ENCODE measurements at places on chromosomes 12 and 14.

DNA sequence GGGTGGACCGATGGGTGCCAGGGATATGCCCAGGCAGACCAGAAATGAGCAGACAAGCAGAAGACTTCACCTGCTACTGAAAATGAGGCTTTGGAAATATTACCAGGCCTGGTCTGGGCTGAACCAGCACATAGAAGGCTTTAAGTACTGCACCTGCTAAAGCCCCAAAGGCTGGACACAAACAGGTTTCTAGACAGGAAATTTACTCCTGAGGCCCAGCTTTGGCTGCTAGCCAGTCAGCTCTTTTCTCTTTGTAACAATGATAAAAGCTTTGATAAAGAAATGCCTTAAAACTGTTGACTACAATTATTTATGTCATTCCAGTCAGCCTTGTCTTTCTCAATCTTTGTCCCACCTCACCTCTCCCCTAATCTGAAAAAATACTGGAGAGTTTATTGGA lies 228.9 kb upstream of the EGLN3 start:
- DNase-seq: no peak

GRCh38 chr12:93862424-93862823 lies 185.2 kb downstream of the CRADD start:
- no peak for DNase-seq

GRCh38 chr14:98138666-98139065 lies 1133.3 kb downstream of the BCL11B start:
- DNase-seq: peak; percentile 86

GRCh38 chr12:40635141-40635731 lies 57.0 kb upstream of the CNTN1 start:
- DNase-seq: no peak

- no peak for DNase-seq
Observed at GRCh38 chr12:25089738-25090137, 105.2 kb downstream of the DNAI7 start.

DNA sequence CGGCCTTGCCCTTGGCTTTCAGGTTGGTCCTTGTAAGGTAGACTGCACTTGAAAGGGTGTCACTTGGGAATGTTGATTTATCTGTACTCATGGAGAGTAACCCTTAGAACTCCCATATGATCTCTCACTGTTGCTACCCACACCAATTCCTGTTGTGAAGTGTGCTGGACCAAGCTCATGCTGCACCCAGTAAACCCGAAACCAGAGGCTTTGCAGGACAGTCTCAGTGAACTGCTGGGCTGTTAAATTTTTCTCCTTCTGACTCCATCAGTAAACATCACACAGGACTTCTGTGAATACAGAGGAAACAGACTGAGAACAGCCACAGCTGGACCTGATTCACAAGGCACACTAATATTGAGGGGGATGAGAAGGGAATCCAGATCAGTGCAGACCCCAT lies 783.0 kb downstream of the TMEM121 start:
- DNase-seq: no peak

- no peak for DNase-seq
Observed at GRCh38 chr14:34781242-34781641, 66.8 kb upstream of the CFL2 start.

DNA sequence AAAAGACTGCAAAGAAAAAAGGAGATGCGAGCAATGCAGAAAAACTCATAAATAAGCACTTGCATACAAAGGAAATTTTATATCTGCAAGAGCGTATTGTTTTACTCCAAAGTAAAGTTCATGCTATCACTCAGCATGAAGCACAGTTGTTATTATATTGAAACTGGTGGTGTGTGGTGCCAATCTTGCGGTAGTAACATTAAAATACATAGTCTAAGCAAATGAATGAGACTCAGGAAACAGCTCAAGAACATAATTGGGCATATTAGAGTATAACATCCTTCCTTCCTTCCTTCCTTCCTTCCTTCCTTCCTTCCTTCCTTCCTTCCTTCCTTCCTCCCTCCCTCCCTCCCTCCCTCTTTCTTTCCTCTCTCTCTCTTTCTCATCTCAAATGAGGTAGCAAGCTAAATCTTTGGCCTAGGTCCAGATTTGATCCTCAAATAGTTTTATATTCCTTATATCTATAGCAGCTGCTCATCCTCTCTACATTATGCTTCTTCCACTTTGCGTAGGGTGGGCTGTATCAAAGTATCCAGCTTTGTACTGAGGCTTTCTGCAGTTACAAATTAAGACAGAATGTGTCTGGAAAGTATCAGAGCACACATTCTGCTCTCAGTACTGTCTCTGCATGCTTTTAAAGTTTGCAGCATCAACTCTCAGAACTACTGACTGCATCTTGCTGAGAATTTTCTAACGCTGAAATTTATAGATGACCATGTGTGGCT lies 718.3 kb downstream of the RERGL start:
- DNase-seq: no peak

DNA sequence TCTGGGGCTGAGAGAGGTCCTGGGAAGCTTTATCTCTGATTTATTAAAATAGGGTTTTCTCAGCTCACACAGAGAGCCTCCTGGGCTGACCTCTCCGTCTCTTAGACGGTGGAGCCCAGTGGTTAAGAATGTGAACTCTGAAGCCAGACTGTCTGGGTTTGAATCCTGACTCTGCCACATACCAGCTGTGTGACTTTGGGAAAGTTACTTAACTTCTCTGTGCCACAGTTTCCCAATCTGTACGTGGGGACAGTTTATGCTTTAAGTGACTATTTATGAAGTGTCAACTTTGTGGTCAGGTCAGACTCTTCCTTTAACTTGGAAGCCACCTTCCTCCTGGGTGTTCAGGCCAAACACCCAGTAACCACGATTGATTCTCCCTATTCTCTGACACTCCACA lies 290.9 kb downstream of the AACS start:
- no peak for DNase-seq

DNA sequence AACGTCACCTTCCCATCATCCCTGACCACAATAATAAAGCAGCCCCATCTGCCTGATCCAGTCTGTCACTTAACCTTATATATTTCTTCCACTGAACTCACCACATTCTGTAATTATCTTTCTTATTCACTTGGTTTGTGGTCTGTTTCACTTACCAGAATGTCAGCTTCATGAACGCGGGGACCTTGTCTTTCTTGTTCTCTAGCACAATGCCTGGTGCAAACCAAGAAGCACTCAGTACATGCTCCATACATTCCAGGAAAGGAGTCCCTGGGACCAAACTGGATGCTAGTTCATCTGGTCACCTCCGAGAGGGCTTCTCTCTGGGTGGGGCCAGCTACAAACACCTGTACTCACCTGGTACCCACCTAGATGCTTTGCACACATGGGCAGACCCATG lies 17.4 kb upstream of the ANKRD33 start:
- DNase-seq: no peak

GRCh38 chr12:62806893-62807292 lies 128.1 kb downstream of the PPM1H start:
- no peak for DNase-seq

DNA sequence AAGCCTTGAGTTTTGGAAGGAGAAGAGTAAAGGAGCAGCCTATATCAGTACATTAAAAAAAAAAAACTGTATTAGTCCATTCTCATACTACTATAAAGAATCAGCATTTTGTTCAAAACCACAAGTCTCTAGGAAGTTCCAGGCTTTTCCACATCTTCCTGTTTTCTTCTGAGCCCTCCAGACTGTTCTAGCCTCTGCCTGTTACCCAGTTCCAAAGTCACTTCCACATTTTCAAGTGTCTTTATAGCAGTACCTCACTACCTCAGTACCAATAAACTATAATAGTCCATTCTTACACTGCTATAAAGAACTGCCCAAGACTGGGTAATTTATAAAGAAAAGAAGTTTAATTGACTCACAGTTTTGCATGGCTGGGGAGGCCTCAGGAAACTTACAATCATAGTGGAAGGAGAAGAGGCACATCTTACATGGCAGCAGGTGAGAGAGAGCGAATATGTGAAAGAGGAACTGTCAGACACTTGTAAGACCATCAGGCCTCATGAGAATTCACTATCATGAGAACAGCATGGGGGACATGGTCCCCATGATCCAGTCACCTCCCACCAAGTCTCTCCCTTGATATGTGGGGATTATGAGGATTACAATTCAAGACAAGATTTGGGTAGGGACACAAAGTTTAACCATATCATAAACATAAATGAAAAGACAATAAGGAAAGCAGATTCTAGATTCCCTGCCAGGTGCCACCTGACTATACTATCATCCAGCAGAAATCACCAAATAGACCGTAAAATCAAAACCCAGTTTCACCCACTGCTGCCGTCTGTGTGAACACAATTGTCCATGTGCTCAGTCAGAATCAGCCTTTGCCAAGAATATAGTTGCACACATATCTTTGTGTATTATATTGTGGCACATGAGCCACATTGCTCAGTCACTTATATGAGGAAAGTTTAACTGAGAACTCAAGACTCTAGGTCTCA lies 27.8 kb downstream of the TOGARAM1 start:
- DNase-seq: no peak

DNA sequence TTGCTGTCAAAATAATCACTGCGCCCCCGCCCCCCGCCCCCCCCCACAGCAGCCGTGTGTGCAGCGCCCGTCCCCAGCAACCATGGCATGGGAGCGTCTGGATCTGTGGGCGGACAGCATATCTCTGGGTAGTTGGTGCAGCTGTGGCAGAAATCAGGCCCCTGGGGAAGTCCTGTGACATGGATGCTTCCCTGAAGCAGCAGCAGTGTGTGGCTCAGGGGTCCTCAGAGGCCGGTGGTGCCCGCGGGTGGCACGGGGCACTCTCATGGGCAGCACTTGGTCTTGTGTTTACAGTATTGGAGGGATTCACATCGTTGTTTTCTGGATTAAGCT lies 19.2 kb downstream of the XRCC3 start:
- DNase-seq: no peak

DNA sequence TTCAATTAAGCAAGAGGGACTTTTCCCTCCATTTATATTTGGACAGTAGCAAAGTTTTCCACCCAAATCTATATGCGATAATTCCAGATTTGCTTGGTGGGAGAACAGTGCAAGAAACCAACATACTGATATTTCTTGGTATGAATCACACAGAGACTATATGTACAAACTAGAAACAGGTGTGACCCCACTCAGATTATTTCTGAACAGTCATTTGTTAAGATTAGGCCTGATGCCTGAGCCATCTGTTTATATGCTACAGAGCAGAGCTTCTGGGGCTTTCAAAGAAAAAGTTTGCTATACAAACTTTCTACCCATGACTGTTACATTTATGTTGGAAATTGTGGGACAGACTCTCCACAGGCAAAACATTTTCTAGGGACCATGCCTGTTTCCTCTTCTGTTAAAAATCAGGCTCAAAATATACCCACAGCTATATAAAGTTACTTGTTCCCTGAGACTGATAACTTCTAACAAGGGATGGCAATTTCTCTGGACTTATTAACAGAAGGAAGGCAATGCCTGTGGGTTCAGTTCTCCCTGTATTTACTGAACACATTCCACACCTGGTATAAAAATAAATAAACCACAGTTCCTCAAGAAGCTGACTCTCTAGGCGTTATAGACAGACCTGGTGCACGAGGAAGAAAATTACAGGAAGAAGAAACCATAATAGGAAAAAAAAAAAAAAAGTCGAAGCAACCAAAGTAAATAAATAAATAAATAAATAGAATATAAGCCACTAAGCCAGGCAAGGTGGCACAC lies 8.0 kb downstream of the PTPN21 start:
- DNase-seq: no peak

GRCh38 chr14:55545779-55546178 lies 34.2 kb upstream of the KTN1 start:
- DNase-seq: no peak

DNA sequence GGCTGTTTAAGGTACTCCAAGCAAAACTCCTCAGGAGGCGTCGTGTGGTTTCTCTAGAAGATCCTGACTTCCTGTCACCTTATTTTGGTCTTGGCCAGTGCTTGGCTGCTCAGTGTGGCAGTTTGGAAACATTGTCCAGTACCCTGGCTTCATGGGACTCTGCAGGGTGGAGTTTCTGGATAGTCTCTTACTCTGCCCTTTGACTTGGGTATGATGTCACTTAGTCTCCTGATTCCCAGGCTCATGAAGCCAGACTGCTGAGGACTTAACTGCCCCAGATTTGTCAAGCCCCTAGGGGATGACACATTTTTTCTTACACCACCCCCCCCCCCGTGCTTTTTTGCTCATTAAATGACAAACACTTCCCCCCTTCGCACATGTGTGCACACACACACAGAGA lies 82.7 kb downstream of the ADCK1 start:
- DNase-seq: no peak

GRCh38 chr14:90019824-90020523 lies 41.8 kb upstream of the KCNK13 start:
- DNase-seq: no peak

DNA sequence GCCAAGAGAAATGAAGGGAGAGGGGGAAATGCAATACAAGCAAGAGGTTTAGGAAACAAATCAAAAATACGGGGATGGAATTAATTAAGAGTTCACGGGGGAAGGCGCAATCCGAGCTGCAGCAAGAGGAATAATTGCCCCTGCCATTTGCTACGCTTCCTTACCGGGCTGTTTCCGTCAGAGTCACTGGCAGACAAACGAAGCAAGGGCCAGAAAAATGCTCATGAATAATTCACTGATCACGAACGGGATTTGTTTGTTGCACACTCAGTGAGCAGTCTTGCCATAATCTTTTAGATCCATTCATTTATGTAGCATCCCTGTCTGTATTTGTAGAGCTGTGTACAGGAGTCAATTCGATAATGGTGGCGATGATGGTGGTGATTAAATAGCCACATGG lies 39.0 kb downstream of the PLXNC1 start:
- no peak for DNase-seq

DNA sequence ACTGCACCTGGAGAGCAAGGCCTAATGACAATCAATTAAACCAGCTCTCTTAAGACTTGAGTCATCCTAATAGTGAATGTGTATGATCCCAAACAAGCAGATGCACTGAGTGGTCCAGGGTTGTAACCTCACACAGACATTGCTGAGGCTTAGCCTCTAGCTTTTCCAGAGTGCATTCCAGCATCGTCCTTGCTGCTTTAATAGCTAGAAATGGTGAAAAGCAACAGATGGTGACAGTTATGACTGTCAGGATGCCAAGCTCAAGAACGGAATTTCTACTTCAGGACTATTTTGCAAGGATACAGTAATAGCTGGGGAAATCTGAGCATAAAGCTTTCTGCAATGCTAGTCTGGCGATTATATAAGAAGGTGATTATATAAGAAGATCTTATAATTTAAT lies 34.6 kb downstream of the PTPRR start:
- no peak for DNase-seq

GRCh38 chr12:97235102-97235501 lies 227.5 kb upstream of the RMST start:
- no peak for DNase-seq

- DNase-seq: peak; percentile 4
Observed at GRCh38 chr12:8077207-8077606, 4.9 kb upstream of the NECAP1 start.

DNA sequence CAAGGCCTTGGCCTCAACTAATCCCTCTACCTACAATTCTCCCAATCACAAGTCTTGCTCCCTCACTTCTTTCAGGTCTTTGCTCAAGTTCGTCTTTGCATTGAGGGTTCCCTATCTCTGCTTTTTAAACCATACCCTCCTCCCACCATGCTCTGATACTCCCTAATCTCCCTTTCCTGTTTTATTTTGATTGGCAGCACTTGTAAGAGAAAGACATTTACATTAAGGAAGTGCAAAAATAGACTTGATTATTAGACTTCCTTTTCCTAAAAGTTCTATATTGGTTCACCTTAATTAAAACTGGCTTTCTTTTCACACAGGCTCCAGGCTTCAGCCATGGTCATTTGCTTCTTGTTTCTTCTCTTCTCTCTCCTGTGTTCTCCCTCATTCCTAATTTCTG lies 18.3 kb upstream of the WIF1 start:
- DNase-seq: no peak

- no peak for DNase-seq
Observed at GRCh38 chr14:32379447-32379846, 50.3 kb downstream of the AKAP6 start.
